Activated CD4-positive, alpha-beta T cell treated with anti-CD3 and anti-CD28 coated beads, Interleukin-2, amount 10 ng/mL, durations not matched to agents 7 days and 5 days (primary cell): ENCODE measurements at places on chromosomes 13 and 19.

DNA sequence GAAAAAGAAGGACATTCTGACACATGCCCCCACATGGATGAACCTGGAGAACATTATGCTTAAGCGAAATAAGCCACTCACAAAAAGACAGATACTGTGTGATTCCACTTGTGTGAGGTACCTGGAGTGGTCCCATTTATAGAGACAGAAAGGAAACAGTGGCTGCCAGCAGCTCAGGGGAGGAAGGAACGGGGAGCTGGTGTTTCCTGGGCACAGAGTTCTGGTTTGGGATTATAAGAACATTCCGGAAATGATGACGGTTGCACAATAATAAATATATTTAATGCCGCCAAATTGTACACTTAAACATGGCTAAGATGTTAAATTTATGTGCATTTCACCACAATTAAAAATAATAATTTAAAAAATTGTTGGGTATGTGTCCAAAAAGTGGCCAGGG, 33.0 kb downstream of the SERP2 start:
- DNase-seq: no peak

DNA sequence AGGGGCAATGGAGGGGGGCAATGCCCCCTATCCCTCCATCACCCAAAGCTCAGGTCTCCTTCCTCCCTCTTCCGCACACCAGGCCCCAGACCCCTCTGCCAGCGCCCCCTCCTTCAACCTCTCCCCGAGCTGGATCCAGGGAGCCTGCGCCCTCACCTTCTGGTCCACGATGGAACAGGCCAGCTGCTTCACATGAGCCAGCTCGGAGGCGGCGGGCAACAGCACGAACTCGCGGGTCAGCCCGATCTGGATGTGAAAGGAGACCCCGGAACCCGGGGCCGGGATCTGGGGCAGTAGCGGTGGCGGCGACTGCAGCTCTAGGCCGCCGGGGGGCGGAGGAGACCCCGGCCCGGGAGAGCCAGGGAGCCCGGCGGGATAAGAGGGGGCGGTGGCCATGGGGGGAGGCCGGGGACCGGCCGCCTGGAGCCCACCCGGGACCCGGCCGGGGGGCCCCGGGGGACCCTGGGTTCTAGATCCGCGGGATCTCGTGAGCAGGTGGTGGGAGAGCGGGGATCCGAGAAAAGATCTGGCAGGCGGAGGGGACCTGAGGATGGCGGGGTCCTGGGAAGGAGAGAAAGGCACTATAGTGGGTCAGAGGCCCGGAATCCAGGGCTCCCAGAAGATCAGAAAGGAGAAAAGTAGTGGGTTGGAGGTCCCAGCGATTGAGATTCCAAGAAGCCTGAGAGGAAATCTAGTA, 791 bp downstream of the PRKD2 start:
- DNase-seq: no peak

DNA sequence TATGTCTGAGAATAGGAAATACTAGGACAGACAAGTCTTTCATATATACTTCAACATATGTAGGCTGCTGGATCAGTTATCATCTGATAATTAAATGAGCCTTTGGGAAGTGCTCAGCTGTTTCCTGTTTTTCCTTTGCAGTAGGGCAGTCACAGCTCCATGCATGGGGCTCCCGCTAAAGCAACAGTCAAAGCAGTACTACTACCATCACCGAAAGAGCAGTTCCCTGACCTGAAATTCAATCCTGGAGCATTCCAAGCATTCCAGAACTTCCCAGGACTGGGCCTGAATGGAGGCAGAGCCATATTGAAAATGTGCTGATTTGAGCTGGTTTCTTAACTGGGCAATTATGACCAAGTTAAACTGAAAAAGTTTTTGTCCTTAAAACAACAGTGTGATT, 20.5 kb downstream of the MICU2 start:
- DNase-seq: no peak

DNA sequence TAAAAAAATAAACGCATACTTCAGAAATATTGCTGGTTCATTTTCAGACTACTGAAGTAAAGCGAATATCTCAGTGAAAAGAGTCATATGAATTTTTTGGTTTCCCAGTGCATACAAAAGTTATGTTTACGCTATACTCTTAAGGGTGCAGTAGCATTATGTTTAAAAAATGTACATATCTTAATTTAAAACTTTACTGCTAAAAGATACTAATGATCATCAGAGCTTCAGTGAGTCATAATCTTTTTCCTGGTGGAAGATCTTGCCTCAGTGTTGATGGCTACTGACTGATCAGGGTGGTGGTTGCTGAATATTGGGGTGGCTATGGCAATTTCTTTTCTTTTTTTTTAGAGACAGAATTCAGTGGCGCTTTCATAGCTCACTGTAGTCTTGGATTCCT, 48.9 kb downstream of the NDFIP2 start:
- no peak for DNase-seq

DNA sequence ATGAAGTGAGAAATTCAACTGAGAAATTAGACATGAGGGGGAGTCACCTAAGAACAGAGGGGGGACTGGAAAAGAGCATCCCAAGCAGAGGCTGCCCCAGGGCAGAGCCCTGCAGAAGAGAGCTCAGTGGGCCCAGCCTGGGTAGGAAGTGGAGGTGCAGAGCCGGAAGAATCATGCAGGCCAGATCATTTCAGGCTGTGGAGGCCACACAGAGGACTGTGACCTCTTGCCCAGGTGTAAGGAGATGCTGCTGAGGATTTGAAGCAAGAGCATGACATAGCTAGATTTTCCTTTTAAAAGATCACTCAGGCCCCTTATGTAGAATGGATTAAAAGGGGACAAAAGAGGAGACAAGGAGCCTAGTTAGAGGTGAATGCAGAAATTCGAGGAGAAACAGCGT, 63.9 kb upstream of the SPATA13 start:
- no peak for DNase-seq

DNA sequence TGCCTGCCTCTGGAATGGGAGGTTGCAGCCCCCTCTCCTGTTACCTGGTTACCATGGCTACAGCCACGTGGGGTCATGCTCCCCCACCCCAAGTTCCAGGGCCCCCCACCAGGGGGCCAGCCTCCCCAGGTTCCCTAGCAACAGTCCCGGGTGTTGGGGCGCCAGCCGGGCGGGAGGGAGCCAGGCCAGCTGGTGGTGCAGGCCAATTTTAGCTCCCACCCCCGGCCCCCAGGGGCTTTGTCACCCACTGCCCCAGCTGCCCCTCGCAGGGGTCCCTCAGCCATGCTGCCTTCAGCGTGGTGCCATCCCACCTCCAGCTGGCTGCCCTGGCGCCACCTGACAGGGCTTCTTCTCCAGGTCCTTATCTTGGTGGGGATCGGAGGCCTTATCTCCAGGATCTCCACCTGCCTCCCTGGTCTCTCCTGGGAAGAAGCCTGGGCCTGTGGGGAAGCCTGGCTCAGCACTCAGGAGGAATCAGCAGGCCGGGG, 3.0 kb downstream of the MARK4 start:
- DNase-seq: peak; percentile 13

GRCh38 chr13:51231456-51231855, 9.3 kb downstream of the FAM124A start:
- no peak for DNase-seq

DNA sequence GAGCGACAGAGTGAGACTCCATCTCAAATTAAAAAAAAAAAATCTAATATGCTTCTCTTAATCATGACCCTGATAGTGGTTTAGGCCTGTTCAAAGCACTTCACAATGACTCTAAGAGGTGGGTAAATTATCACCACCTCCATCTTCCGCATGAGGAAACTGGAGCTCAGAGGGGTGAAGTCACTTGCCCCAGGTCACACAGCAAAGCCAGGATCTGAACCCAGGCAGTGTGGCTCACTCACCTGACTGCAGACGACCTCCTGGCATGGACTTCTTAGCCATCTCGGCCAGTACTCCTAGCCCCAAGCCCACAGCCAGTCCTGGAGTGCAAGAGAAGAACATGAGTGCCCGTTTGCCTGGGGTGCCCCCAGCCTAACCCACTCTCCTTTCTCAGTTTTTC, 6.9 kb downstream of the COQ8B start:
- DNase-seq: no peak

GRCh38 chr19:5793188-5793587, 2.2 kb upstream of the DUS3L start:
- no peak for DNase-seq

DNA sequence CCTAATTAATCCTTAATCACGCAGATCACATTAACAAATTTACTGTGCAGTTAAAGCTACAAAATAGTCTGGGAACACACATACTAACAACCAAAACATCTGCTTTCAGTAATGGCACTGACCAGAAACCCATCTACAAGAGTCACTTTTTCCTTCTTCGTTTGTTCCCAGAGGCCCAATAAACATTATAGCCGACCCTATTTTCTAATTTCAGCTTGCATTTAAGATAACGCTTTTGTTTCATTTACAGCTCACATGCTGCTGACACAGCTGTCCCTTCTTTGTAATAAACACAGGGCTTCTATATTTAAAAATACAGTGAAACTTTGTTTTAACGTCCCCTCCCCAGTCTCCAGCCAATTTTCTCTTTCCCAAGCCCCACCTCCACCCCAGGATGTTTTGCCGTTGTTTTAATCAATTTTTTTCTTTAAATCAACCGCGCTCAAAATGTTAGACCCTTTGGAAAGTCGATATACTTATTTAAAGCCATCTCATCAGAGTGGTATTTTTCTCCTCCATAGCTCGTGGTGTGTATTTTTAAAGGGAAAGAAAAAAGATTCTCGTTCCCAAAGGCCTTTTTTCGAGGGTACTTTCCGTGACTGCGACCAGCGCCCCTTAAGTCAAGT, 1.7 kb upstream of the WBP4 start:
- DNase-seq: no peak

DNA sequence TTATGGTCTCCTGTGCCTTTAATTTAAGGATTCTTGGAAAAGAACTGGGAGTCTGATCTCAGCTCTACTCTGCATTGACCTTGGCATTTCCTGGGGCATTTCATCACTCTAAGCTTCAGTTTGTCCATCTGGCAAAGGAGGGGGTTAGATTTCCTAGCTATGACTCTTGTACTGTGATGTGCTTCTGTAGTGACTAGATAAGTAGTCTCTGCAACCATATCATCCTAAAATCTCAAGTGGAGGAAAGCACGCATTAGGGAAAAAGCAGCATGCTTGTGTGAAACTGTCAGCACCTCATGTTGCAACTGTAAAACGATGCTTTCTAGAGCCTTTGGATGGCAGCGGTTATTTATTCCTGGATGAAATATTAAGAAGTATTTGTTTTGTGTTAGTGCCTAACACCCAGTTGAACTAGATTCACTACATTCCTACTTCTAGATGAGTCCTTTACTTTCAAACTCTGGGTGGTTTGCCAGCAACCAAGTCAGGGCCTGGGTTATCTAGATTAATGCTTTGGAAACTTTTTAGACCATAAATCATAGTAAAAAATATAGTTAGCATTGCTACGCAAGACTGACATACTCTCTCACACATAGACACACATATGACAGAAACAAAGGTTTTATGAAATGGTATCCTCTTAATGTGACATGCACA, 6.8 kb downstream of the WDFY2 start:
- DNase-seq: no peak

GRCh38 chr13:108700422-108701170, 71.2 kb downstream of the MYO16 start:
- DNase-seq: no peak

- DNase-seq: no peak
Observed at GRCh38 chr13:35672611-35673010, 196.1 kb upstream of the MAB21L1 start.

DNA sequence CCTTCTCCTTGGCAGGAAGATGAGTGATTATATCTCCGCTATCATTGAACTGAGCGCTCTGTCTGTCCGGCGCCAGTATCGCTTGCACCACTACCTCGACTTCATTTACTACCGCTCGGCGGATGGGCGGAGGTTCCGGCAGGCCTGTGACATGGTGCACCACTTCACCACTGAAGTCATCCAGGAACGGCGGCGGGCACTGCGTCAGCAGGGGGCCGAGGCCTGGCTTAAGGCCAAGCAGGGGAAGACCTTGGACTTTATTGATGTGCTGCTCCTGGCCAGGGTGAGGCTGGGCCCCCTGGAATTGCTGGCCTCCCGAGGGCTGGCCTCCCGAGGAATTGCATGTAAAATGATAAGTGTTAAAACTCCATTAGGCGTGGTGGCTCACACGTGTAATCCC, 32.1 kb downstream of the CYP4F22 start:
- DNase-seq: no peak

DNA sequence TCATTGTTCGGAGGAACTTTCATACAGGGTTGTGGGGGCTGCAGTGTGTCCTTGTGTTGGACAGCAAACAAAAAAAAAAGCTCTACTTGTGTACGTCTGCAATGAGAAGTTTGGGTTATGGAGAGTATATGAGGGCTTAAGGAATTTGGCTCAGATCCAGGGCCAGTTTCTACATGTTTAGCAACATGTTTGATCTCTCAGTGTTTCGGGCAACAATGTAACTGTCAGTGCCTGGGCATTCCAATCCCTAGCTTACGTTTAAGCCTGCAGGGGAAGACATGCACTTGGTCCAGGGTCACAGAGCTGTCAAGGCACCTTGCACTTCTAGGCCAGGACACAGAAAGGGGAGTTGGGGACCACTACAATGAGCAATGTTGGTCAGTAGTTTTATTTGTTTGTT, 13.9 kb downstream of the ZNF543 start:
- no peak for DNase-seq

- DNase-seq: no peak
Observed at GRCh38 chr13:44504116-44504515, 72.0 kb downstream of the TSC22D1 start.

DNA sequence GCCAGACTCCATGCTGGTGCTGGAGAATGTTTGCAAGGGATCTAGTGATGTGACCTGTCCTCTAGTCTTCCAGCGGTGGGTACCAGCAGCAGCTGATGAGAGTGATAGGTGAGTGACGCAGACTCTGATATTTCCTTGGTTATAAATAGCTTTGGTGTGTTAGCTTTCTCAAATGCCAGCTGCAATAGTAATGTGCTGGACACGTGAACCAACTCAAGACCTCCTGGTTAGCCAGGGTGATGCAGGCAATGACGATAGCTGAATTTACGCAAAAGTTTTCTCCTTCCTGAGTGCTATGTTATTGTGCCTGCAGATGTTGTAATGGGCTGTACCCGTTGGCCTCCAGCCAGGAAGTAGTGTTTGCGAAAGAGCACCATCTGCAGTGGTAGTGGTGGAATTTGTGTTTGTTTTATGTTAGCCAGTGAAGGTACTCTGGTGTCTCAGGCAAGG, 129.5 kb downstream of the CYSLTR2 start:
- no peak for DNase-seq

- DNase-seq: no peak
Observed at GRCh38 chr19:44258136-44258535, 1.6 kb upstream of the ZNF233 start.

DNA sequence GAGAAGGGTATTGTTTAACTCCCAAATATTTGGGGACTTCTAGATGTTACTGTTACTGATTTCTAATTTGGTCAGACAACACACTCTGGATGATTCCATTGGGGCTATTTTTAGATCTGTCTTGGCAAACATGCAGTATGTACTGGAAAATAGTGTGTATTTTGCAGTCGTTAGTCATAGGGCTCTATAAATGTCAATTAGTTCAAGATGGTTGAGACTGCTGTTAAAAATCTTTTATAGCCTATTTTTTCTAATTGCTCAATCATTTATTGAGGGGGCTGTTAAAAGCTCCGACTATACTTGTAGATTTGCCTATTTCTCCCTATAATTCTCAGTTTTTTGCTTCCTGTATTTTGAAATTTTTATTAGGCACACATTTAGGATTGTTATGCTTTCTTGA, 31.4 kb downstream of the PPP5C start:
- DNase-seq: no peak
